ENCODE measurements at places on chromosomes 1 and 21.

DNA sequence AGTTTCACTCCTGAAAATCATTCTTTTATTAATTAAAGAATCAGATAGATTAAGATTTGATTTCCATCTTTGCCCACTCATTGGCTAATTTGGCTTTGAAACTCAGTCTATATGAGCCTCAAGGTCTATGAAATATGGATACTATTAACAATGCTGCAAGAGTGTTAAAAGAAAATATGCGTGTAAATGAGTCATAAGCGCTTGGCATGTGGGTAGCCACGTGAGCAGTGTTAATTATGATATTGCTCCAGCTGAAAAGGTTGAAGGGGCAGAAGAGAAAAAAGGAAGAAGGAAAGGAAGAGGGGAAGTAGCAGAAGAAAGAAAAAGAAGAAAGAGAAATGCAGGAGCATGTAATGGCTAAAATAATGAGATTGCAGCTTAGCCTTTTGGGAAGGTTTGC, 151.4 kb downstream of the CHRM3 start:
- DNase-seq = no peak

GRCh38 chr21:32055305-32055704, 182.5 kb downstream of the HUNK start:
- DNase-seq = no peak

DNA sequence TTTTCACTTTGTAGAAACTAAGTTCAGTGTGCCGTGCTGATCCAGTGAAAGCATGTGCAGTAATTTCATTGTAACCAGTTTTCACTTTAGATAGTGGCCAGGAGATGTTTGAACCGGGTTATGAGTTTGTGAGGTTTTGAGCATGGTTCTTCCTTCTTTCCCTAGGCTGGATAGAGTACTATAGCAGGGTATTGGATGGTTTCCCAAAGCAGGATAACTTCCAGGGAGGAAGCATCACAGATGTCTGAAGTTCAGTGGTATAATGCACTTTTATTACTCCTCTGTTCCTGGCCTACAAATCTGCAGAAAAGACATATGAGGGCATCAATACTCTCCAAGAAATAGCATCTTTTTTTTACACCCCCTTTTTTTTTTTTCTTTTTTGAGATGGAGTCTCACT, 823.1 kb downstream of the USP25 start:
- DNase-seq = no peak

DNA sequence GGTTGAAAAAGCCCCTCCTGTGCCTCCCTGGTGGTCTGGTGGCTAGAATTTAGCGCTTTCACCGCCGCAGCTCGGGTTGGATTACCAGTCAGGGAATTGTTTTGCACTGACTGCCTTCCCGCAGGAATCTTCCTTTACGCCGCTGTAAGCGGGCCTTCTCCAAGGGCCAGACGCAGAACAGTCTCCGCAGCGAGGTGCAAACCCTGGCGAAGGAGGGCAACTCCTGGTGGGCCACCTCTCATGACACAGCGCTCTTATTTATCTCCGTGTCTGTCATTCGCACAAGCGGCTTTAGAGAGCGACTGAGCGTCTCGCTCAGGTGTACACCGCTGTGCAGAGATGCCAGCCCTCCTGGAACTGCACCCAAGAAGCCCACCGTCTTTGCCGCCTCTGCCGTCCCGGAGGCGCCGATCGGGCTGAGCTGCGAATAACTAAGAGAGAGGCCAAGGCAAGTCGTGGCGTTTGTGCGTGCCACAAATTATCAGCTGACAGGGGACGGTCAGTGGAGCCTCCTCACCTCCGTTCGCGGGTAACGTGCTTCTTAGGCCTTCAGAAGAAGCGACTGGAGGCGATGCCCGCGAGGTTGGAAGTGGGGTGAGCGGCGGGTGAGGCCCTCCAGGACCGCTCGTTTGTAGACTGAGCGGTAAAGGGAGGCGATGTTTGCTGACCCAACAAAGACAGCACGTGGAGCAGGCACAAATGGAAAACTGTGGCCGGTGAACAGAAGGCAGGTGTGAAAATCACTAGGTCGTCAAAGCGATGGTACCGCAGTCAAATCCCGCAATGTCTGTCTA, 93.5 kb downstream of the PRKAB2 start:
- no peak for DNase-seq

DNA sequence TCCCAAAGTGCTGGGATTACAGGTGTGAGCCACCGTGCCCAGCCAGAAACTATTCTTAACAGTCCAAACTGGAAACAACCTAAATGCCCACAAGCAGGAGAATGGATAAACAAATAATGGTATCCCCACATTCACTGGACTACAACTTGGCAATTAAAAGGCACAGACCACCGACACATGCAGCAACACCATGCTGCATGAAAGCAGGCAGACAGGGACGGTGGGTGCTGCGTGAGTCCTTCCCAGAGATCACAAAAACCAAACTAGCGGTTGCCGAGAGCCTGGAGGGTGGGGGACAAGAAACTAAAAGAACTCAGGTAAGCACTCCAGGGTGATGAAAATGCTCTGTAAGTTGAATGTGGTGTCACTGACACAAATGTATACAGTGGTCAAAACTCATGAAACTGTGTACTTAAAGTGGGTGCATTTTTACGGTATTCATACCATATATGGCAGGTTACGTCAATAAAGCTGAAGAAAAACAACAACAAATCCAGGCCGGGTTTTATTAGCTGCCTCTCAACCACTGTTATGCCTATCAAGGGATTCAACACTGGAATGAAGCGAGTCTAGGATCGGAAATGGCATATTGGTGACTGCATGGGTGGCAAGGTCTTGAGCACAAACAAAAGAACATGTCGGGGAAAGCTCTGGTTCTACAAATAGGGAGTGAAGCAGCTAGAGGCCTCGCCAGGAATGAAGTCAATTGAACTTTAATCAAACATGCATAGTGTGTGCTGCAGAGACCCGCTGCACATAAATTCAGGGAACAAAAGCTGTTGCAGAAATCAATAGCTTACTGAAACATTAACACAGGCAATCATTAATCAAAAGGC, 52.4 kb downstream of the SLC45A1 start:
- DNase-seq = peak; percentile 8

DNA sequence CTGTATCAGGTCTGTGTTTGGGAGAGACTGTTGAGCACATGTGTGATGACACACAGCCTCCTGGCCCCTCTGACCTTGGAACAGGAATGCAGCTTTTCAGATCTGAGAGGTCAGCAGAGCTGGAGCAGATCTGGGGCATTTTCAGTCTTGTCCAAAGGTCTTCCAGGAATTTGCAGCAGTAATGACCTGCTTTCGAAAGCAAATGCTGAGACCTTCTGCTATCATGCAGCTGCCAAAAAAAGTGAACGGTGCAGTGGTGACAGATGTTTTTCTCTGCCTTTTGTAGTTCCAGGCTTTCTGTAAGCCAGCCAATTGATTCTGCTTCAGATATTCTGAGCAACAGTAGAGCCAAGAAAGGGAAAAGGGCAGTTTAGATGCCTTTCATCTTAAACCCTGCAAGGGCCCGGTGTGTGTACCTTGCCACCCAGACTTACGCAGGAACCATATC, 137.8 kb upstream of the COA6 start:
- DNase-seq = no peak

GRCh38 chr21:37783016-37783415, 133.2 kb downstream of the KCNJ6 start:
- DNase-seq = no peak

DNA sequence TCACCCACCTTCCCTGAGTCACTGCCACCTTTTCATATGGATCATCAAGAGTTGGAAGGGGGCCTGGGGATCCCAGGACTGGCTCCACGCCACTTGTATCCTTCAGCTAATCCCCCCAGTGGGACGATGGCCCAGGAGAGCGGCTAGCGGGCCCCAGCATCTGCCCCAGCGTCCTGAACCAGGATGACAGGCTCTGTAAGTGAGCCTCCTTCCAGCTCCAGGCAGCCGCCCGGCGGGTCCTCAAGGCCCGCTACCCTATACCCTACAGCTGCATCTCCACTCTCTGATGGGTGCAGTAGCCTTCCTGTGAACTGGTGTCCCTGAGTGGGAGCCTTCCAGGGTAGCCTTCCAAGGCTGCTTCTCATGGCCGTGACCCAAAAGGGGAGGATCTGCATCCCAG, 183.1 kb downstream of the ATG4C start:
- DNase-seq = no peak

- no peak for DNase-seq
These were observed 101.4 kb downstream of the PBX1 start for GRCh38 chr1:164660412-164660772.

DNA sequence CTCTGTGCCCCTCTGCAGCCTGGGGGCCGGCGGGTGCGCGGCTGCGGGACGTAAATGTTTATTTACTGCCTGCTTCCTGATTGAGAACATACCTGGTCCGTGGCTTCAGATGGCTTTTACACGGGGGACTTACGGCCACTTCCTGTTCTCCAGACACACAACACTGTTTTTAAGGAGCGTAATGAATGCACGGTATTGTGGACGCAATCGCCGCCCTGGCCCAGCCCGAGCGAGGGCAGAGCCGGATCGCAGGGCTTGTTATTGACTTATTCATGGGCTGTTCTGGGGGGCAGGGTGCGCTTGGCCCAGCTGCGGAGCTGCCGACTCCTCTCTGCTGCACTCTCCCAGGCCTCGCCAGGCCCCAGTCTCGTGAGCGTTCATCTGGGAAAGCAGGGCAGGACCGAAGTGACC, 52.8 kb upstream of the ACTRT2 start:
- no peak for DNase-seq

- DNase-seq = no peak
These were observed 26.3 kb downstream of the KCNN3 start for GRCh38 chr1:154843636-154844296.

DNA sequence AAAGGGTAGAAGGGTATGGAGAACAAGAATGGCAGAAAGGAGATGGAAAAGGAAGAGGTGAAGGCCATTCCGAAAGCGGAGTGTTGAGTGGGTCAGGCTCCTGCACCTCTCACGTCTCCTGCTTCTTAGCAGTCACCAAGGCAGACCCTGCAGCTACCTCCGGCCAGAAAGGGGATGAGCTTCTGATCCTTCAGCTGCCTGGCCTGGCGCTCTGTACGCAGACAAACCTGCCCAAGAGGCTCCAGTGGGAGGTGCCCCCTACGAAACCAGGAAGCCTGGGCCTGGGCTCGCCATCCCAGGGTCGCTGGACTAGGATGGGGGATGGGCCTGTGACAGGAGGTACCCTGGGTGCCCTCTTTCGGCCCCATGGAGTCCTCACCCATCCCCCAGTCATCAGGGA, 3.0 kb downstream of the GPR61 start:
- no peak for DNase-seq

DNA sequence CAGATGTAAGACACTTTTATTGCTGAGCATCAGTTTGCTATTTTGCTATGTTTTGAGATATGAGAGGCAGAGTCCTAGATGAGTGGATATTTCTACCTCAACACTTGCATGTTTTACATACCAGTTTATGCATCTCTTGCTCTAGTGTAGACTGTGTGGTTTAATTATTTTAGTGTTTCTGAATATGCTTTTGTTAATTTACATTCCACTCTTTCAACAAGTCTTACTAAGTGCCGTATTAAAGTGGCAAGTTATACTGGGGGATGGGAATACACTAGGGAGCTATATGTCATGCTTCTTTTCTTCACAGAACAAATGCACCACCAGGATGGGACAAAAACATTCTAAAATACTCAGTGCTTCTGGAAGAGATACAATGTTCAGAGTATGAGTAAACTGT, 507.7 kb upstream of the PRMT6 start:
- no peak for DNase-seq

DNA sequence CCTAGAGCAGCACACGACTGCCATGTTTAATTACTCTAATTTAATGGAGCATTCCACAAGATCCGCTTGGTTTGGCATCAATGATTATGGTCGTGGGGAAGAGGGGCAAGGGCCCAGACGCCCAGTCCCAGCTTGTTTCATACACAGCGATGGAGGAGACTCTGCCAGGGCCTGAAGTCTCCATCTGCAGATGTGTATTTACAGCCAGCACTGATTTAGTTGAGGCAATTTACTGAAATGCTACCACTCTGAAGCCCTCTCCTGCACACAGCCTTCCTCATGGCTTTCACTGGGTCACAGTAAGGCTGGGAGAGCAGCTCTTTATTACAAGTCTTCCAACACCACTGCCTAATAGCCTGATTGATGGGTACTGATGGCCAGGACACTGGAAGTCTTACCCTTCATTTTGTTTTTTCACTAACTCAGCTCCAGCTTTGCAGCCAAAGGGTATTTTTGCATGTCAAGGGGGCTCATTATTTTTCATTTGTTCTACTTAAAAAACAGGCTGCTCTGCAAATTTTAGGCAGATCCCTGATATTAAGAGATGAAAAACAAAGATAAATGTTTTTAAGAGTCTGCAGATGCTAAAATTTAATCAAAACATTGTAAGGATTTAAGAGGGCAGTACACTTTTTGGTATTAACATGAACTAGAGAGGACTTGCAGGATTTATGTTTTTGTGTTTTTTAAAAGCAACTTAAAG, 236.3 kb downstream of the SIPA1L2 start:
- DNase-seq = no peak

DNA sequence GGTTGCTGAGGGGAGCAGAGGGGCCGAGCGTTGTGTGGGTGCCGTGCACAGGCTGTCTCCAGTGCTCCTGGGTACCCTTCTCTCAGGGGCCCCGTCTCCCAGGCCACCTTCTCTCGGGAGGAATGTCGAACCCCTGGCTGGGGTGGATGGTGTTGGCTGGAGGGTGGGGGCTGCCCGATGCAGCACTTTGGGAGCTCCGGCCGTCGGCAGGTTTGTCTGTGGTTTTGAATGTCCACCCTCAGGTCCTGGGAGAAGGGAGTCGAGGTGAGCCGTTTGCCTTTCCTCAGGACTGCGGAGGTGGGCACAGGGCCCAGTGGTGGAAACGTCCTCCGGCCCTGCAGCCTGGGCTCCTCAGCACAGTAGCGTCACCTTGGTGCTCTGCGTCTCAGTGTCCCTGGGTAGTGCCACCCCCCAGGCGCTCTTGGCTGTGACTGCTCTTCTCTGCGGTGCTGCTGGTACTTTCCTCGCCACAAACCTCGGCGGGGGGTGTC, 14.5 kb downstream of the SLX9 start:
- no peak for DNase-seq

DNA sequence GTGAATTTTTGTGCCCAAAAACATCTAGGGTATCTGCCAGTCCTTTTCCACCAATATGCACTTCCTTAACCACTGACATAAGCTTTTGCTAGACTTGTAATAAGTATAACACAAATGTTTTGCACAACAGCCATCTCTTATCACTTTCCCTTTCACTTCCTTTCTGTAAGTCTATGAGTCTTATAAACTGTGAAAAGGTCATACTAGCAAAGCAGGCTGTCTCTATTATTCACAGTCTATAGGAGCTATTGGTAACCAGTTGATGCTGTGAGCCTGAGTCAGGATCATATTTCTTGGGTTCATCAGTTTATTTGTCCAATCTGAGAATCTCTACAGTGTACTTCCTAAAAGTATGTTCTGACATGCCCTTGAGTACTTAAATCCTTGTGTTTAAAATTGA, 172.6 kb downstream of the CHRM3 start:
- DNase-seq = no peak

- no peak for DNase-seq
These were observed 169.8 kb downstream of the TTLL7 start for GRCh38 chr1:83829106-83829505.

GRCh38 chr1:219427989-219428388, 184.9 kb downstream of the ZC3H11B start:
- DNase-seq = no peak

- DNase-seq = no peak
These were observed 79.5 kb downstream of the NRIP1 start for GRCh38 chr21:14985306-14985705.

GRCh38 chr1:179809506-179810366, 66.6 kb downstream of the FAM163A start:
- peak; percentile 68 for DNase-seq

All from AG08396 (cell line).